RWPE2 (cell line): ENCODE measurements at places on chromosomes 2 and 18.
A peak's percentile ranks its signal among the peaks of the same experiment; 100 is the strongest.

DNA sequence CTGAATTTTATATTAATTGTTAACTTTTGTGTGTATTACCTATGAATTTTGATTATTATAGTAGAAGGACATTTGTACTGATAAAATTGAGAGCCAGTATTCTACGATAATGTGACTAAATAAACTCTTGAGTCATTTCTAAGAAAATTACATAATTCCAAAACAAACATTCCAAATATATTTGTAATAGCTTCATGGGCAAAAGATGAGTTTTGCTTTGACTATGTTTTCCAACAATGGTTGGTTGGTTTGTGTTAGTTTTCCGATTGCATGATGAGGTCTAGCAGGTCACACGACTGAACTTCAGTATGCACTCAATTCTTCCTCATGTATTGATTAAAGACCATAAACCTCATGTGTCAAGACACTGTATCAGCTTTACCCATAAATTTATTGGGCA is 71.7 kb upstream of the WDR75 start:
- no peak for DNase-seq

- no peak for DNase-seq
Observed at GRCh38 chr18:55096263-55096951, 137.1 kb upstream of the CCDC68 start.

DNA sequence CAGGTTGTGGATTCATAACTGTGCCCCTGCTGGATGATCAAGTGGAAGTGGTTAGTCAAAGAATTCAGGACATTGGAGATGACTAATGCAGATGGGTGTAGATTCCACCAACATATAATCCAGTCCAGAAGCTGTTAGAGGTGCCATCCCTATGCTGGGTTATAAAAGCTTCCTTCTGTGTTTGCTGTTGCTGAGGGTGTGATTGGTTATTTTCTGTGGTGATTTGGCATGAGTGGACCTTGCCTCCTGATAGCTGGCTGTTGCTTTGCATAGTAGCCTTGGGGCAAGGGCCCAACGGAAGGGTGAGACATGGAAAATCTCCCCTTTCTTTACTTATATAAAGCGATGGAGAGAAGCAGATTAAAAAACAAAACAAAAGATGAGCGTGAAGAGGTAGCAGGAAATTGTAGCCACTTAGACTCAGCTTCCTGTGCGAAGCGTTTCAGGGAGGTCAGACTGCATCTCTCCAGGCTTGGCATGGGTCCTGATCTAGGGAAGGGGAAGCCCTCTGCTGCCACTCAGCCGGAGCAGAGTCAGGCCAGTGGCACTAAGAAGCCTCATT is 190.4 kb downstream of the FMNL2 start:
- no peak for DNase-seq

DNA sequence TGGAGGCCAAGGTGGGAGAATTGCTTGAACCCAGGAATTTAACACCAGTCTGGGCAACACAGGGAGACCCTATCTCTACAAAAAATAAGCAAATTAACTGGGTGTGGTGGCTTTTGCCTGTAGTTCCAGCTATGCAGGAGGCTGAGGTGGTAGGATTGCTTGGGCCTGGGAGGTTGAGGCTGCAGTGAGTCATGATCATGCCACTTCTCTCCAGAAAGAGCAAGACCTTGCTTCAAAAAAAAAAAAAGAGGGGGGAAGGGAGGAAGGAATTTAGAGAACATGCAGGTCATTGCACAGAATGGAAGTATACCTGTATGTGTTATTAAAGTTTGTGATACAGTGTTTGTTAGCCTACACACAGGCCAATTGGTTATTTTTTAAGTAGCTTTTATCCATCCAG is 25.8 kb downstream of the PKP4 start:
- no peak for DNase-seq

- DNase-seq = no peak
Observed at GRCh38 chr2:191666226-191666625, 11.7 kb upstream of the NABP1 start.

GRCh38 chr2:239819974-239820555 is 205.1 kb downstream of the NDUFA10 start:
- DNase-seq = peak; percentile 38

DNA sequence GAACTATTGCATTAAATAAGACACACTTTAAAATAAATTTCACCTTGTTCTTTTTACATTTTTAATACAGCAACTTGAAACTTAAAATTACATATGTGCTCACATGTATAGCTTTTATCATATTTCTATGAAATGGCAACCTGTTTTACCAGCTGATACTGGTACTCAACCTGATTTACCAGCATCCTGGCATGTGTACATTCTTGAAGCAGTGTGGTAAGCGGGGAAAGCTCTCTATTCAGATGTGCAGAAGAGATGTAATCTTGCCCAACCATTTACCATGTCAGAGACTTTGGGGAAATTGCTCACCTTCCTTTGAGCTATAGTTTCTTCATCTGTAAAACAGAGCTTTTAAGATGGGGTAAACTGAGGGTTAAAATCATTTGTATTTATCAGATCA is 133.2 kb downstream of the CCDC148 start:
- DNase-seq = no peak

- DNase-seq = no peak
Observed at GRCh38 chr2:154710685-154711084, 12.2 kb downstream of the KCNJ3 start.

DNA sequence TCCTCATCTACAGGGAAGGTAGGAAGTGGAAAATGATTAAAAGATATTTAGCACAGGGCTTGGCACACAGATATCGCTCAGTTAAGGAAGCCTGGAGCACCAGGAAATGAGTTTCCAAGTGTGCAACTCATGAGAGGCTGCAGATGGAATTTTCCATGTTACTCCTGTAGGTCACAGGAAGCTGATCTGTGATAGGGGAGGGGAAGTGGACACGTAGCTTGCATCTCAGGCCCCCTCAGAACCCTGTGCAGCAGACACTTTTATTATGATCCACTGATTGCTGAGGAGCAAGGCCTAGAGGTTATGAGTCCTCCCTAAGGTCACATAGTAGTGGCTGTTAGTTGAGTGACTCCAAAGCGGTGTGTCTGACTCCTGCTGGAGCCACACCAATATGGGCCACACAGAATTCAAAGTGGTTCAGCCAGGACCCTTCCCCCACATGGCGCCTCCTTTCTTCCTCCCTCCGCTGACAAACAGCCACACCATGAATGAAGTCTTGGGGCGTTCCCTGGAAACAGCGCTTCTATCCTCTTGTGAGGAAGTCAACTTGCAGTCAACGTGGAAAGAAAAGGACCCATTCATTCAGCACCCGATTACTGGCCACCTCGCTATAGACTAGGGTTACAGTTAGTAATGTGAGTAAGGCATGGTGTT is 21.5 kb downstream of the DYSF start:
- DNase-seq = no peak
